Adipocyte (in vitro differentiated cells): ENCODE measurements at places on chromosomes 13 and 19.

- DNase-seq = no peak
Observed at GRCh38 chr19:34241513-34242337, 12.6 kb upstream of the GARRE1 start.

GRCh38 chr13:26887594-26887993, 127.0 kb upstream of the GPR12 start:
- DNase-seq = no peak

DNA sequence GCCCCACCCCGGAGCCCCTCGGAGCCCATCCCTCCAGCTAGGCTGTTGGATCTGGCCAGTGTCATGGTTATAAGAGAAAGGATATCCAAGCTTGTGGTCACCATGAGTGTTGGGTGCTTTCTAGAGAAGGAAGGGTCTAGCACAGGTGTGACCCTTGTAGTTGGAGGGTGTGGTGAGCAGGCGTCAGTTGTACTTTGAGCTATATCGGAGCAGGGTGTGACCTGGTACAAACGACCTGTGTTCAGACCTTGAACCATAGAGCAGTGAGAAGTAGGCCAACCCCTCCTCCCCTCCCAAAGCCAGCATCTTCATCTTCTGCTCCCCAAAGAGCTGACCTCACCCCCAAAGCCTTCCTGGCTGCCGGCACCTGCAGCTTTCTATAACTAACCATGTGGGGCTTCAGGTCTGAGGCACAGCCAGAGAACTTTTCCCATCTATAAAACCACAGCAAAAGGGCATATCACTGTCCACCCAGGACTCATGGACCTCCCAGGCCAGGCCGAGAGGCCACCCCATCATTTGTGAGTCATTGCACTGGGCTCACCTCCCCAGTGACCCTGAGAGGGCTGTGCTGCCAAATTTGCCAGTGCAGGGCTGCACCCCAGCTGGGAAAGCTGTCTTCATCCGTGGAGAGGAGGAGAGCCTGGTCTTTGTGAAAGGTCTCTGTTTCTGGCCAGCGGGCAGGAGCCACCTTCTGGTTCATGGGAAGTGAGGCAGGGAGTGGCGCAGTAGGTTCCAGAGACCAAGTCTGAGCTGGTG, 14.2 kb downstream of the RAB8A start:
- DNase-seq = no peak

- no peak for DNase-seq
Observed at GRCh38 chr13:103101500-103101899, 35.3 kb upstream of the SLC10A2 start.

DNA sequence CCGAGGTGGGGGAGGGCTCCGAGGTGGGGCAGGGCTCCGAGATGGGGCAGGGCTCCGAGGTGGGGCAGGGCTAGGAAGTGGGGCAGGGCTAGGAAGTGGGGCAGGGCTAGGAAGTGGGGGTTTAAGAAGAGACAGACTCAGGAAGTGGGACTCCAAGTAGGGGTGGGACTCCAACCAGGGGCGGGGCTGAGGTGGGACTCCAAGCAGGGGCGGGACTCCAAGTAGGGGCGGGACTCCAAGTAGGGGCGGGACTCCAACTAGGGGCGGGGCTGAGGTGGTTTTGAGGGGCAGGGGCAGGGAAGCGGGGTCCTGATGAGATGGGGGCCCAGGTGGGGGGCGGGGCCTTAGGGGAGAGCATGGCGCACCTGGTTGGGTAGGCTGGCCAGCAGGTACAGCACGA, 13.6 kb downstream of the CFD start:
- DNase-seq = peak; percentile 27

GRCh38 chr13:108835083-108835482, 205.7 kb downstream of the MYO16 start:
- no peak for DNase-seq
